ENCODE measurements at places on chromosomes 2 and 18. TPM values are rescaled to one million over a fixed set of nuclear protein-coding genes. Genes with fewer than 3 reads are reported as not detected.

Gene SERPINB4
- not detected for total RNA-seq

Gene ALPP
- total RNA-seq: not detected

Gene DNAH7
- total RNA-seq: not detected

Gene ASAP2
- total RNA-seq: 0.42 TPM

Gene LCT
- 0.29 TPM for total RNA-seq

Gene KCNJ3
- total RNA-seq: not detected

DNA sequence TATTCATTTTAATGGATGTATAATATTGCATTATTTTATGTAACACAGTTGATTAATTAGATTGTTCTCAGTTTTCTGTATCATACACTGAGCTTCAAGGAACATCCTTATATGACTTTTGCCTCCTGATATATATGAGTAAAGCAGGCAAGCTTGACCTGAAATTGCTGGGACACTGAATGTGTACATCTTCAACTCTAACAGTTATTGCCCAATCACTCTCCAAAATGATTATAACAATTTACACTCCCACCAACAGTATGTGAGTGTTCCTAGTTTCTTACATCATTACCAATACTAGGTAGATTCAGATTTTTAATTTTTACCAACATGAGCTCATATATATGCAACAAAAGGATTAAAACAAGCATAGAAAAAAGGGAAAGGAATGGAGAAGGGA, 379.4 kb downstream of the SETBP1 start:
- no peak for DNase-seq

GRCh38 chr2:240401308-240401707, 34.2 kb upstream of the GPC1 start:
- DNase-seq: no peak

DNA sequence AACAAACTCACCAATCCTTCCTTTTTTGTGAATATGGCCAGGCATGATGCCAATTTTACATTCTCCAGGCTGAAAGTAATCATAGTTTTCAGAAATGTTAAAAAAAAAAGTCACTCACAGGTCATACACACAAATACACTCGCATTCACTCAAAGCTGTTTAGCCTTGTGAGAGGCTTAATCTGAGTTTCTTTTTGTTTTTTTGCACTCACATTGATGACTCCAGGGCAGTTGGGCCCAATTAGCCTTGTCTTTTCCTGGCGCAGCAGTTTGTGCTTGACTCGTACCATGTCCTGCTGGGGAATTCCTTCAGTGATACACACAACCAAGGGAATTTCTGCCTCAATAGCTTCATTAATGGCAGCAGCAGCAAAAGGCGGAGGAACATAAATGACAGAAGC, 18.0 kb downstream of the SUCLG1 start:
- no peak for DNase-seq

- no peak for DNase-seq
Measured at GRCh38 chr2:20476950-20477349, 30.1 kb downstream of the RHOB start.

DNA sequence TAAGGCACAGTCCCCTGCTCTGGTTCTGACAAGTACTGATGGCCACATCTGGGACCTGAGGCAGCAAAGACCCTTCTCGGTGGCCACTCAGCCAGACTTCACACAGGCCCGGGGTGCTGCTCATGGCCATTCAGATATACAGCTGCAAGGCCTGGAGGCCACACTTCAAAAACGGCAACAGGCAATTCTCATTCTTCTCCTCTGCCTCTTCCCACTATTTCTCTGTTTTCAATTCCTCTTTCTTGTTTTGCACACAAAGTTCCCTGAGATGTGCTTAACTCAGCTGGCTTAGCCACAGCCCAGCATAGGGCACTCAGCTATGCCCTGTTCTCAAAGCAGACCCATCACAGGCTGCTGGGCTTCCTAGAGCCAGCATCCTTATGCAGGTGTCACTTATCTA, 29.9 kb downstream of the PTPN18 start:
- DNase-seq: no peak

DNA sequence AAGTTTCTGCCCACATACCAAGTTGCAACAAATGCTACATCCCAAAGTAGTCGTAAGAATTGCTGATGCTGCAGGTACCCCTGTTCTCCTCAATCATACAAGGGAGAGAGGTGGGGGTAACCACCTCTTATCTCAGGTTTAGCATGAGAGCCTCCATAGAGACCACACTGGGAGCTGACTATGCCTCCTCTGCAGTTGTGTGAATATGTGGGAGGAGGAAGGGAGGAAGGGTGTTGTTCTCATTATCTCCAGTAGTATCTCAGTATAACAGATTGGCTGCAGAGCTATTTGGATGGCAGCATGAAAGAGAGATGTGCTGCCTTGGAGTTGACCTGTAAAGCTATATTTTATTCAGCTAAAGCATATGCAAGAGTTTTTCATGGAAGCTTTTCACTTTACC, 690.7 kb downstream of the KCNJ3 start:
- no peak for DNase-seq

DNA sequence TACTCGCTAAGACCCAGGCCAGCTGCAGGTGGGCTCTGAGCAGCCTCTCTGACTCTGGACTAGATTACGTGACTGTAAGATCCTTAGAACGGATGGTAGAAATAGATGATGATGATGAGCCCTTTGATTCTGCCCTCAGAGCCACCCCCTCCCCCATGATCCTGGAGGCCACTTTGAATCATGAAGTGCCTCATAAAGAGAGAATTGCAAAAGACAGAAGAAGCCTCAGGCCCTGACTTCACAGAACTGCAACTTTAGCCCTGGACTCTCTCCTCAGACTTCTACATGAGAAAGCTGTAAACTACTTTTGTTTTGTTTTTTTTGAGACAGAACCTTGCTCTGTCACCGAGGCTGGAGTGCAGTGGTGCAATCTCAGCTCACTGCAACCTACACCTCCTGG, 15.4 kb upstream of the TET3 start:
- peak; percentile 44 for DNase-seq

DNA sequence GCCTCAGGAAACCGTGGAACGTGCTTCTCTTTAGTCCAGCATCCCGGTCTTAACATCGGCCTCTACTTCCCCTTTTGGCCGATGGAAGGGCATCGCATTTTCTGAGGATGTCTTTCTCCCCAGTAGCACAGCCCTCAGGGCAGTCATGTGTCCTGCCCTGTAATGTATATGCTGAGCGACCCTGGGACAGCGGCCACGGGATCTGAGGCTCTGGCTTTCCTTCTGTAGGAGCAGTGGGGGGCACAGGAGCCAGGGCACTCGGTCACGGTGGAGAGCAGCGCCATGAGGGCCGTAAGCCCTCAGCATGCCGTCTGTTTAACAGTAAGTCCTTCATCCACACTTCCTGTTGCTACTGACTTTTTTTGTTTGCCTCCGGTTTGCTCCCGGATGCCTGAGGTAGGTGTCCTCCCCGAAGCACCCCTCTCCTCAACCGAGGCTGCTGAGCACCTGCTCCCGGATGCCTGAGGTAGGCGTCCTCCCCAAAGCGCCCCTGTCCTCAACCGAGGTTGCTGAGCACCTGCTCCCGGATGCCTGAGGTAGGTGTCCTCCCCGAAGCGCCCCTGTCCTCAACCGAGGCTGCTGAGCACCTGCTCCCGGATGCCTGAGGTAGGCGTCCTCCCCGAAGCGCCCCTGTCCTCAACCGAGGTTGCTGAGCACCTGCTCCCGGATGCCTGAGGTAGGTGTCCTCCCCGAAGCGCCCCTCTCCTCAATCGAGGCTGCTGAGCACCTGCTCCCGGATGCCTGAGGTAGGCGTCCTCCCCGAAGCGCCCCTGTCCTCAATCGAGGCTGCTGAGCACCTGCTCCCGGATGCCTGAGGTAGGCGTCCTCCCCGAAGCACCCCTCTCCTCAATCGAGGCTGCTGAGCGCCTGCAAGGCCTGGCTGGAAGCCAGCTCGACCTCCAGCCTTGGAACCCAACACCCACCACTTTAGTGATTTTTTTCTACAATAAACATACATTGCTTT, 169.3 kb downstream of the HDAC4 start:
- DNase-seq: no peak

DNA sequence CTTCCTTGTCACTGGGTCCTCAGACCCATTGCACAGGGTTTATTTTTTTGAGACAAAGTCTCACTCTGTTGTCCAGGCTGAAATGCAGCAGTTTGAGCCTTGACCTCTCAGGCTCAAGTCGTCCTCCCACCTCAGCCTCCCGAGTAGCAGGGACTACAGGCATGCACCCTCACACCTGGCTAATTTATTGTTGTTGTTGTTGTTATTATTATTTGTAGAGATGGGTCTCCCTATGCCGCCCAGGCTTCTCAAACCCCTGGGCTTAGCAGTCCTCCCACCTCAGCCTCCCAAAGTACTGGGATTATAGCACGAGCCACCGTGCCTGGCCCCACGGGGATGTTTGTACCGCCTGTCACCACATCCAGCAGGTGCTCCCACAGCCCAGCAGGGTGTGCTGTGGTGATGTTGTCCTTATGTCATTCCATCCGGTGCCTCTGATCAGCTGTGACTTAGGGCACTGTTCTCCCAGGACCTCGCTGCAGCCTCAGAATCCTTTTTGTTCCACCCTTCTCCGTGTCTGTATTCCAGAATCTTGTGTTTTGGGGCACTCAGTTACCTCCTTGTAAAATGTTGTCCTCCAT, 182.3 kb downstream of the INO80D start:
- no peak for DNase-seq

GRCh38 chr2:8242739-8243138, 439.1 kb upstream of the ID2 start:
- DNase-seq: no peak

DNA sequence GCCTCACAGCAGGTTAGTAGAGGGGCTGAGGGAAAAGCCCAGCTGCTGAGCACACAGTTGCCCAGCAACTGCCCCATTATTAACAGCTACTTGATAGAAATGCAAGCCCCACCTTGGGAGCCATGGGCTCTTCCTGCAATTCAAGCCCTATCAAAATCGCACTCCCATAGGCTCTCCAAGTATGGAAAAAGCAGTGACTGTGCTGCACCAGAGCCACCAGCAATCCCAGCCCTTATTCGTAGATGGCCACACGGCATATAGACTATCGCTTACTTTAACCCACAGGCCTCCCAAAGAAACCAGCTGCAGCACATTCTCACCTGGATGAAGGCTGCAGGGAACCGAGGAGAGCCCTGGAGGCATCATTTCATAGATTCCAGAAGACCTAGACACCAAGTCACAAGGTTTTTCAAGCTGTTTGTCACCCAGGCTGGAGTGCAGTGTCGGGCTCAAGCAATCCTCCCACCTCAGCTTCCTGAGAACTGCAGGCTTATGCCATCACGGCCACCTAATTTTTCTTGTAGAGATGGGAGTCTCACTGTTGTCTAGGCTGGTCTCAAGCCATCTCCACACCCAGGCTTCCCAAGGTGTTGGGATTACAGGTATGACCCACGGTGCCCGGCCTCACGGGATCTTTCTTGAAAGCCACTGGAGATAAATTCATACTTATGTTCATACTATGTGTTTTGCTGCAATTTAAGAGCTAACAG, 11.3 kb downstream of the NCL start:
- no peak for DNase-seq

DNA sequence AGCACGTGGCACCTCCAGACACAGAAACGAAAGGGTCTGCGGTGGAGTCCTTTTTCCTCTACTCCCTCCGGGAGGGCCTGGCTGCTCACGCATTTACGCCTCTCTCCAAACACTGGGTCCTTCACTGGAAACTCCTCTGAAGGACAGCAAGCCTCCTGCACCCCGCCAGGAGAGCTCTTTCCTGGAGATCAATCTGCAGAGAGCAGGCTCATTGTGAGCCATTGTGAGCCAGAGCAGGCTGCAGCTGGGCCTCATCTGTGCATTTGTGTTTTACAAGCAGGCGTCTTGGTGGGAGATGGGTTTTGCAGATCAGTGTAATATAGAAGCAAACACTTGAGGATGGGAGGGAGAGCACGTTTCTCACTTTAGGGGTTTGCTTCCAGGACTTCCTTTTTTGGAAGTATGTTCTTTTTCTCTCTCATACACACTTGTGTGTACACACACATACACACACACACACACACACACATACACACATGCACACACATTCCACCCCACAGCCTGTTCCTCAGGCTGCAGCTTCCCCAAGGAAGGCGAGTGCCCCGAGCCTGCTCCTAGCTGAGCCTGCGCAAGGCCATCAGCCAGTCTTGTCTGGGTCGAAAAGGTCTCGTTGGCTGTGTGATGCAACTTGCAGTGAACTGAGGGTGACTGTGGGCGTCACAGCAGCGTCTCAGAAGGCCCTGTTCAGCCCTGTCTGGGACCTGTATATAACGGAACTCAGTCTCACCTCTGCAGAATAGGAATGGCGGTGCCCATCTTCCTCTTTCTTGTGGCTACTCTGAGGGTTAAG, 163.5 kb downstream of the GLI2 start:
- DNase-seq: no peak

All from activated T-cell treated with anti-CD3 and anti-CD28 coated beads, Interleukin-2, amount 50 U/mL, for 72 hours (primary cell).